ENCODE measurements at places on chromosomes 2 and 18.

GRCh38 chr2:77021161-77021560 is 501.0 kb downstream of the LRRTM4 start:
- no peak for DNase-seq

DNA sequence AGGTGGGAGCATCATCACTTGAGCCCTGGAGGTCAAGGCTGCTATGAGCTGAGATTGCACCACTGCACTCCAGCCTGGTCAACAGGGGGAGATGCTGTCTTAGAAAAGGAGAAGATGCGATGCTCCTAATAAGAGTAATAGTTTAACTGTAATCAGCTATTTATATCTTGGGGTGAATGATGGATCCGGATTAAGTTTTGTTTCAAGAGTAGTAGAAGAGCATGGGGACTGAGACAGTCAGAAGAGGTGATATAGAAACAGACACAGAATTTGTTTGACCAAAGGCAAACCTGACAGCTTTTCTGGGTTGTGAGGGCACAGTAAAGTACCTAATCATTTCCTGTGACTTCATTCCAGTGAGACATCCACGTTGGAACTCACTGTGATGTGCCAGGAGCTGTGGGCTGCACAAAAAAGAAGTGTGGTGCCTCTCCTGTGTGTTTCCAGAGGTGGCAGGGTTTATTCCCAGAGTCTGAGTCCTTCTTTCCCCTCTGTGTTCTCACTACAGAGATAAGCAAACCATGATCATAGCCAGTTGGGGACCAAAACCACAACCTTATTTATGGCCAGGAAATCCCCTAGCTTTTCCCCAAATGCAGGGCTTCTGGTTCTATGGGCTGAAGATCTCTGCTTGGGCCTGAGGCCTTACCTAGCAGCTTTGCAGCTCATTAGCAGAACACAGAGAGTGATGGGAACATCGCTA is 113.7 kb downstream of the XRCC5 start:
- no peak for DNase-seq

DNA sequence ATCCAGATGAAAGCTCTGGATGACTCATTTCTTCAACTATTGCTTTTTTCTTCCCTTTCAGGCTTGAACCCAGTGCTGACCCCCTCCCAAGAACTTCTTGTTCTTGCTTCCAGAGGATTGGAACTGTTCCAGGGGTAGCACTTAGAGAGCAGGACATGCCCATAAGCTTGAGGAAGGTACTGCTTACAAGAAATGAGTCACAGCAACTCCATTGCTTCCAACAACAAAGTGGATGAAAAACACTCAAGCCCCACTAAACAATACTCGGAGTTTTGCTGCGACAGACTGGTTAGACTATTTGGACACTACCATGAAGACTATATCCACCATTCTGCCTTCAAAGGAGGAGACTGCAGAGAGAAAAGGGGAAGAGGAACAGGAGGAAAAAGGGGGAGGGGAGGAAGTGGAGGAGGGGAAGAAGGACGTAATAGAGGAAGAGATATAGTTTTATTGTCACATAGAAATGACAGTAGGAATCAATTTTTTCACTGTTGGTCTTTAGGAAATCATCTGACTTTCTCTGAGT is 1.6 kb upstream of the EPC2 start:
- DNase-seq, result no peak

- DNase-seq, result no peak
Observed at GRCh38 chr2:174518395-174518794, 31.6 kb upstream of the GPR155 start.

GRCh38 chr18:36899289-36899688 is 70.4 kb downstream of the KIAA1328 start:
- DNase-seq, result no peak

- no peak for DNase-seq
Observed at GRCh38 chr18:57336343-57336742, 16.0 kb upstream of the ST8SIA3 start.

DNA sequence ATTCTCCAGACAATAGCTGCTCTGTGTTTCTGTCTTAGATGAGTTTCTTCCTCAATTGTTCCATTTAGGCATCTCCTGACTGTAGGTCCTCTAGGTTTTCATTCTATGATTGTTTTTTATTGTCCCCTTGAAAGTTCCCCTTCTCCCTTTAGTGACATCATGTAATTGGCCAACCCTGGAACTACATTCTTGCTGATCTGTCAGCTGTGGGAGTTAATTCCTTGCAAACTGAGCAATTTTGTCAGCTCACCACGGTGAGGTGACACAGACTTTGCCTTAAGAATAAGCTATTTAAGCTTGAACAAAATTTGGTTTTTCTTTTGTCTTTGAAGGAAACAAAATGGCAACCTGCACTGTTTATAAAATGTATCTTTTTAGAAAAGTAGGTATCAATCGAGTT is 95.9 kb downstream of the TXNL1 start:
- no peak for DNase-seq

- no peak for DNase-seq
Observed at GRCh38 chr2:165660361-165660760, 133.7 kb downstream of the GALNT3 start.

- no peak for DNase-seq
Observed at GRCh38 chr2:182618672-182619079, 97.4 kb upstream of the DNAJC10 start.

- DNase-seq, result no peak
Observed at GRCh38 chr2:15968280-15969178, 28.2 kb downstream of the MYCN start.

DNA sequence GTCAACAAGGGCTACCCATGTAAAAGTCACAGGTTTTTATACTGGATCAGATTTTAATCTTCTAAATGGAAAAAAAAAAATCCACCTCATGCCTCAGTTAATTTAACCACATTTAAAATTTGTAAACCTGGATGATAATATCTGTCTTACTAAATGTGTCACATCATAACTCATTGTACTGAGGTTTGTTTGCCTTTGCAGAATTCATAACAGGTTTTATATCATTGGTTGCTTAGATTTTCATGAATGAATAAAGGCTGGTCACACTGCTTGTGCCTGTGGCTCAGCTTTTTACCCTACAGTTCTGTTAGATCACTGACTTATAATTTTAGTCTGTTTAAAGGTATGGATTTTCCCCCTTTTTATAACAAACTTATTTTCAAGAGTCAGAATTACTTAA is 48.9 kb downstream of the PSMD14 start:
- no peak for DNase-seq

DNA sequence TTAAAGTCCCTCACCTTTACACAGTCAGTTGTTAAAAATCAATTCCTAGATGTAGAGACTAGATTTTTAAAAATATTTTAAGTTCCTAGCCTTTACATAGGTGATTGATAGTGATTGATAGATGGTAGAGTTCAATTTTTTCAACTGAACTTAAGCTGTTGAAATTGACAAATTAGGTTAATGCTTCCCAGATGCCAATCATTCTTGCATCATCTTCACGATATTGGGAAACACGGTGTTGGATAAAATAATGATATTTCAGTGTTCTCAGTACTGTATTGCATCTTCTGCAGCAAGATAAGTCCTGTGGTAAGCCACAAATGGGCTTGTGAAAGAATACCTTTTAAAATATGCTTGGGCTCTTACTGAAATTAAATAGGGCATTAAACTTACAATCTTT is 667.6 kb downstream of the STK39 start:
- no peak for DNase-seq

DNA sequence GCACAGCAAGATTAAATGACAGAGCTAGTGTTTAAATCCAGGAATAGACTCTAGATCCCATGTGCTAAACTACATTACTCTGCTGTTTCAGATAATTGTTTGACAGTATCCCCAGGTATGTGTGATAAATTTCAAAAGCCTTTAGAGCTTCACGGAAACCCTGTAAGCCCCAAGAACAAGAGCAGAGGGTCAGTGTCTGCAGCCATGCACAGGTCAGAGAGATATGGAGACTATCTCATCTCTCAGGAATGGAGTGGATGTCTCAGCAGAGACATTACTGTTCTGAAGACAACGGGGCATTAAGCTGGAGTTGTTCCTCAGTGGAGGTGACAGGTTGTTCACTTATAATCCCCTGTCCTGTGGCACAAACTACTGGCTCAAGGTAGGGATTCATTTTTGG is 139.1 kb upstream of the FOSL2 start:
- no peak for DNase-seq

GRCh38 chr2:143171817-143172216 is 42.6 kb downstream of the ARHGAP15 start:
- no peak for DNase-seq

DNA sequence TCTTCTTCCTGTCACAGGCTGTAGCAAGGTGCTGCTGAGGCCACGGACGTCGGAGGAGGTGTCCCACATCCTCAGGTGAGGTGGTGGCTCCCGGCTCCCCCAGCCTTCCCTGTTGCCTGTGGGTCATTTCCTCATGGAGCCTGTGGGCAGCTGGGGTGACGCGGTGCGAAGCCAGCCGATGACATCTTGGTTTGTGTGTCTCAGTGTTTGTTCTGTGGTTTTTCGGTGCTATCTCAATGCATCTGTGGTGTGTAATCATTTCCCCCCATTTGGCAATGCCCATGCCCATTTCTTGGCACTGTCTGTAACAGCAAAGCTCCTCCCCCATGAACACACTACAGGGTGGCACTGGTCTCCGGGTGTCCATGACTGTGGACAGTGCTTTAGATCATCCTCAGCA is 6.6 kb downstream of the D2HGDH start:
- DNase-seq, result no peak

DNA sequence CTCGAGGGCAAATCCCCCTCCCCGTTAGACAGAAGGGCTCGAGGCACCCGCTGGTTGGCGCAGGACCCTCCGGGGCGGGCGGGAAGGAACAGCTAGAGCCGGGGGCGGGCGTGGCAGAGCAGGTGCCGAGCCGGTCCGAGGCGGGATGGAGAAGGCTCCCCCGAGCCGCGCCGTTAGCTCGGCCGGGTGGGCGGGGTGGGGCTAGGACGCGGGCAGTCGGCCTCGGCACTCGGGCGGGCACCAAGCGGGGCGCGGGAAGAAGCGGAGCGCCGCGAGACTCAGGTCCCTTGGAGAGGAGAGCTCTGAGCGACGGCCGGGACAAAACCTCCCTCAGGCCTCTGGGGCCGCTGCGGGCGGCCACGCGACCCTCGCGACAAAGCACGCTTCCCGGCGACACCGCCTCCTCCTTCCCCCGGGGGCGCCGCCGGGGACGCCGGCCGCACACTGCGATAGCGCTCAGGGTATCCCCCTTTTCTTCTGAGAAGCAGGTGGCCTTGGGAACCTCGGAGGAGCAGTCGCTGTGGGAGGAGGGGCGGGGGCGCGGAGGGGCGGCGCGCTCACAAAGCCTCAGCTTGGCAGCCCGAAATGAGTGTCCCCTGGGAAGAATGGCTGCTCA is 721 bp downstream of the FHOD3 start:
- peak; percentile 18 for DNase-seq

DNA sequence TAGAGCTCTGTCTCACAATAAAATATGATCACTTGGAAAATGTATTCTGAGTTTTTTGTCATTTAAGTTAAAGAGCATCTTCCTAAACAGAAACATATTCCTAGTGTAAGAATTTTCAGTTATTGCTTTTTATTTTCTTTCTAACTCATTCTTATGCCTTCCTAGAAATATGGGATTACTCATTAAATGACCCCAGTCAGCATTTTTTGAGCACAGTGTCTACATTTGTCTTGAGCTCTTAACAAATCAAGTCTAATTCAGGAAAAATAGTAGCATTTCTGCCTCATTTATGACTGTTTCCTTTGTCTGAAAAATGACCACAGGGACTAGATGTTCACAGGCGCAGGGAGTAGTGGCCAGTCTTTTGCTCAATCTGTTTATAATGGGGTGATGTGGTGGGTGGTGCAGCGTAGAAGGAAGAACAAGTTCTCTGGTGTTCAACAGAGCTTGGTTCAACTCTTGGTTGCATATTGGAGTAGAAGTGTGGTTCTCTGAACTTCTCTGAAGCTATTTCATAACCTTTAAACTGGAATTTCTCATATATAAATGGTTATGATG is 267.1 kb downstream of the CYRIA start:
- DNase-seq, result no peak

DNA sequence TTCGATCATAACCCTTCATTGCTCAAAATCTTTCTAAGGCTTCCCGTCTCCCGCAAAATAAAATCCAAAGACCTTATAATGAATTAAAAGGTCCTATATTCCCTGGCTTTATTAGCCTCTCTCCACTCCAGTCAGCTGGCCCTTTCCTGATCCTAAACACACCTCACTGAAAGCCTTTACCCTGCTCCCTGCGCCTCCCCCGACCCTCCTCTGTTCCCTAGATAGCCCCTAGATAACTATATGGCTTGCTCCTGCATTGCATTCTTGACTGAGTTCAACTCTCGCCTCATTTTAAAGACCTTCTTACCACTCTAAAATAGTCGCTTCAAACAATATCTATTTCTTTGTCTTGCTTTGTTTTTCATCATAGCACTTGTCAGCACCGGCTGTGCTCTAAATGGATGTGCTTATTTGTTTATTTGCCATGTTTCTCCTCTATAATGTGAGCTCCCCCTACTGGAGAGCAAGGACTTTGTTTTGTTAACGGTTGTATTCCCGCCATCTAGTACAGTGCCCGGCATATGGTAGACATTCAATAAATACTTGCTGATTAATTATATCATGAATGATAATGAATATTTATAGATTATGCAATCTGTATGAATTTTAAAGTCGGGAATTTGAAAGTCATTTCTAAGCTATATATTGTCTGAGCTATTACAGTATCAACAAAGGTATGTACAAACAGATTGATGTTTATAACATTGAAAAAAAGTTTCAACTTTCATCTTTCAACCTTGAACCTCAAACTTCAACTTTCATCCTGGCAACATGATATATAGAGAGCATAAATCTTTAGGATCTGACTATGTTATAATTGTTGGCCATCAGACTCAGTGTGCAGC is 32.4 kb upstream of the VIT start:
- DNase-seq, result peak; percentile 18

DNA sequence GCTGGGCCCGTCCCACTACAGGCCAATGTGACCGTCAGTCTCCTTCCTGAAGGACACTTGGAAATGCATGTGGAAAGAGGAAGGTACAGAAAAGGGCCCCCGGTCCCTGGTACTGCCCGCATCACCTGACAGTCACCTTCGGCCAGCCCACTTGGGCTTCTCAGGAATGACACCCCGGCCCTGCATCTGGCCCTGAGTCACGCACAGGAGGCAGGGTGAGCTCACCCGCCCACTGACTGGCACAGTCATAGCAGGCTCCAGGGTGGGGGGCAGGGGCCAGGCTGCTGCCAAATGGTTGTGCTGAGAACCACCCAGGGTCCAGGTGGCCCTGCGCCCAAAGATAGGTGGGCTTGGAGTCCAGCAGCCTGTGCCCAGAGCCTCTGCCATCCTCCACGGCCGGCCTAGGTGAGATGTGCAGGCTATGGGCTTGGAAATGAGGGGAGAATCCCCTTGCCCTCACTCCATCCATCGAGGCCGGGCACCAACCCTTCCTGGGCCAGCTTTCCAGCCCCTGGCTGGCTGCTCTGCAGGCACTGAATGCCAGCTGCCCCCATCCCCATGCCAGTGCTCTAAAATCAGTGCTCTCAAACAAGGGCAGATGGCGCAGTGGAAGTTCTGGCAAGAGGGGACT is 14.1 kb downstream of the EMX1 start:
- DNase-seq, result no peak

- no peak for DNase-seq
Observed at GRCh38 chr2:6181926-6182325, 489.7 kb downstream of the SOX11 start.

- no peak for DNase-seq
Observed at GRCh38 chr2:222734703-222735014, 63.2 kb downstream of the MOGAT1 start.

GRCh38 chr18:56148373-56148772 is 490.0 kb downstream of the TXNL1 start:
- no peak for DNase-seq

Data from NCI-H748 treated with DMSO at 0.1 percent for 48 hours (cell line).